ENCODE measurements at places on chromosomes 1 and 21. TPM values are rescaled to one million over a fixed set of nuclear protein-coding genes. Genes with fewer than 3 reads are reported as not detected.

- DNase-seq: no peak
- no peak overlapping the region for H3K4me3 ChIP-seq
- H3K36me3 ChIP-seq: no peaks in the 10 kb centered on the region
- H3K27me3 ChIP-seq: no peaks in the 10 kb centered on the region
- peaks cover 11% of the 10 kb centered on the region for H3K4me1 ChIP-seq
Measured at GRCh38 chr1:81547912-81548303, 252.8 kb upstream of the ADGRL2 start.

GRCh38 chr1:53512807-53513755 is 53.9 kb downstream of the DMRTB1 start:
- H3K4me3 ChIP-seq: no peak overlapping the region
- H3K27me3 ChIP-seq: no peaks in the 10 kb centered on the region
- H3K27ac ChIP-seq: peak overlapping the region; percentile 61
- no peak for DNase-seq
- H3K4me1 ChIP-seq: peaks cover 5% of the 10 kb centered on the region

DNA sequence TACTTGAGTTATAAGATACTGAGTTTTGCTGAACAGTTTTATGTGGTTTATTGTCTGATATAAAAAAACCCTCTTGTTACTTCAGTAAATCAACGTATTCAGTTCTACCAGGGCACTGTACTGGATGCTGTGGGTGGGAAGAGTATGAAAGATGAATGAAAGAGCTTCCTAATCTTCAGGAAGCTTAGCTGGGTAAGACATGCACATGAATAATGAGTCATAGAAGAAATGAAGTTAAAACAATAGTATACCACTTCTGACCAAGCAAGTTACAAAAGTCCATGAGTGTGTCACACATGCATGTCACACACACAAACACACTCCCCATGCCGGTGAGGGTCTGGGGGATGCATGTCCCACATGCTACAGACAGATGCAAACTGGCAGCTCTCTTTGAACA is 105.9 kb downstream of the SIPA1L2 start:
- H3K4me3 ChIP-seq: no peak overlapping the region
- no peaks in the 10 kb centered on the region for H3K4me1 ChIP-seq
- H3K27me3 ChIP-seq: no peaks in the 10 kb centered on the region
- no peak overlapping the region for H3K27ac ChIP-seq
- no peak for DNase-seq
- H3K36me3 ChIP-seq: no peaks in the 10 kb centered on the region

- no peak for DNase-seq
- no peaks in the 10 kb centered on the region for H3K36me3 ChIP-seq
- no peak overlapping the region for H3K4me3 ChIP-seq
- H3K27me3 ChIP-seq: no peaks in the 10 kb centered on the region
Measured at GRCh38 chr21:43855955-43856354, 9.1 kb upstream of the AGPAT3 start.

Gene CELA2A
- total RNA-seq: not detected

Gene NR5A2
- 3.6 TPM for total RNA-seq

Gene CNKSR1
- total RNA-seq: 17.5 TPM

Data from thoracic aorta (tissue), 2 donors.